Caki2 (cell line): ENCODE measurements at places on chromosomes 3 and 15.
A peak's percentile ranks its signal among the peaks of the same experiment; 100 is the strongest.

- DNase-seq = peak; percentile 99
These were observed 78.4 kb upstream of the NR2F2 start for GRCh38 chr15:96252148-96252547.

DNA sequence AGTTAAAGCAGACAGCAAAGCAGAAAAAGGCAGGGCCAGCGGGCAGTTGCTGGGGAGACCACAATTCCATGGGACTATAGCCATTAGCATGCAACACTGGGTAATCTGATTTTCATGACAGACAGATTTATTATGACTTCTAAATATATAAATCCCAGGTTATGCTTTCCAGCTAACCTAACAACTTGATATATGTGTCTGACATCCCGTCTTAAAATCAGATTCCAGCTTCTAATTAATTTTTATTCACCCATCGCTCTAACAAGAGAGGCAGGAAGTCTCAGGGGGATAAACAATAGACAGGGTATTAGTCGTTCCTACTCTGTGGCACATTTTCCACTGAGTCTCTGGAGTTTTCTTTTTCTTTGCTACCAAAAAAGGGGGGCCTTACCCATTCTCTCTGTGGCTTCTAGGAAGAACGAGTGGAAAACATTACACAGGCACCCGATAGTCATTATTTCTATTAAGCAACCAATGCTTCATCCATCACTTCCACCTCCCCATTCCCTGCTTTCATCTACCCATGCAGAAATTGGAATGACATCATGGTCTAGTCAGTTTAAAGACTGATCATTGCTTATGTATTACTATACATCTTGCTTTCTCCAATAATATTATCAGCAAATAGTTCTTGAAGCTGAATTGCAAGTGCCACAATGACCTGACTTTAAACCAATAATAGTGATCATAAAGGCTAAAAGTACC, 173.1 kb downstream of the FHIT start:
- no peak for DNase-seq

GRCh38 chr15:45185903-45186770, 1.6 kb downstream of the SHF start:
- DNase-seq = no peak

- DNase-seq = no peak
These were observed 123.1 kb downstream of the OPA1 start for GRCh38 chr3:193716150-193716549.

DNA sequence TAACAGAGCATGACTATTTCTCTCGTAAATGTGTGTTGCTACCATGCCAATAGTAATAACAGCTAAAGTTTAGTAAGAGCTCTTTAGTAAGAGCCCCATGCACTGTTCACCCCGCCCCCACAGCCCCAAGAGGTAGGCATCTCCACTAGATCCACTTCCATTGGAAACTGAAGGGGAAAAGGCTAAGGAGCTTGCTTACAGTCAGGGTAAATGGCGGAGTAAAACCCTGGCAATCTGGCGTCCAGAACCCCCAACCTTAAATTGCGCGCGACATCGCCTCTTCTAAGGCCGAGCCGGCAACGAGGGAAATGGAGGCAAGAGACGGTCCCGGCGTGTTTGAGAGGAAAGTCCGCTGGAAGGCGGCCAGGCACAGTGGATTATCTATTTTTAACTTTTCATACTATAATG, 654 bp upstream of the C3orf38 start:
- DNase-seq = no peak

DNA sequence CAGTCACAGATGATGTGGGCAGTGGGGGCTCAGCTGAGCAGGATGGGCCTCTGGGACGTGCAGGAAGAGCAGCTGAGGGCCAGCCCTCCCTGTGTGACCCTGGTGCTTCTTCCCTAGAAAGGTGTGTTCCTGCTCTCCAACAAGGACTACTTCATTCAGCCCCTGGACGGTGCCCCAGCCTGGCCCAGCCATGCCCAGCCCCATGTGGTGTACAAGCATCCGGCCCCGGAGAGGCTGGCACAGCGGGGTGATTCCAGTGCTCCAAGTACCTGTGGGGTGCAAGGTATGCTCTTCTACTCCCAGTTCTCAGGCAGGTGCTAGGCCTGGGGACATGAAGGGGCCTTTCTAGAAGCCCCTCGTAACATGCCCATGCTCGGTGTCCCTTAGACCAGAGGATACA, 38.3 kb downstream of the SAXO2 start:
- DNase-seq = no peak

- DNase-seq = no peak
These were observed 17.0 kb upstream of the PPM1L start for GRCh38 chr3:160739079-160739478.

DNA sequence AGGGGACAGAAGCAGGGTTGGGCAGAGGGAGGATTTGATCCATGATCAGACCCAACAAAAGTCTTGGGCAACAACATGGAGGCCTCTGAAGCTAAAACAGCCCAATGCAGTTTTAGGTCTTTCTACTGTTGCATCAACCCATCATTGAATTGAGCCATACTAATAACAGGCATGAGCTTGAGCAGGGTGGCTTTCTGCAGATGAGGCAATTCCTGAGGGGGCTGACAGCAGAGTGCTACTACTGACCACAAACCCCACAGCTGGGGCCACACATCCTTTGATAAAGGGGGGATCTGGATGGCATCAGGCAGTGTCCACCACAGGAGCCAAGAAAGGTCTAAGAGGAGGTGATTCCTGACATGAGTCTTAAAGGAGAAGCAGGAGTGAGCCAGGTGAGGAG, 517.0 kb upstream of the PPP2R3A start:
- DNase-seq = no peak
